GM10248 (cell line): ENCODE measurements at places on chromosomes 6 and 20.

DNA sequence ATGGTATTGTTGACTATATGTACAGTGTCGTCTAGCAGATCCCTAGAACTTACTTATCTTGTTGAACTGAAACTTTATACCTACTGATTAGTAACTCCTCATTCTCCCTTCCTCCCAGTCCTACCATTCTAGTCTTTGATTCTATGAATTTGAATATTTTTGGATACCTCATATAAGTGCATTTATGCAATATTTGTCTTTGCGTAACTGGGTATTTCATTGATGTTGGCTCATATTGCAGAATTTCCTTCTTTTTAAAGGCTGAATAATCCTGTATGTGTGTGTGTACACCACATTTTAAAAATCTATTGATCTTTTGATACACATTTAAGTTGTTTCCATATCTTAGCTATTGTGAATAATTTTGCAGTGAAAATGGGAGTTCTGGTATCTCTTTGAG is 119.9 kb downstream of the SOX4 start:
- no peak for DNase-seq

DNA sequence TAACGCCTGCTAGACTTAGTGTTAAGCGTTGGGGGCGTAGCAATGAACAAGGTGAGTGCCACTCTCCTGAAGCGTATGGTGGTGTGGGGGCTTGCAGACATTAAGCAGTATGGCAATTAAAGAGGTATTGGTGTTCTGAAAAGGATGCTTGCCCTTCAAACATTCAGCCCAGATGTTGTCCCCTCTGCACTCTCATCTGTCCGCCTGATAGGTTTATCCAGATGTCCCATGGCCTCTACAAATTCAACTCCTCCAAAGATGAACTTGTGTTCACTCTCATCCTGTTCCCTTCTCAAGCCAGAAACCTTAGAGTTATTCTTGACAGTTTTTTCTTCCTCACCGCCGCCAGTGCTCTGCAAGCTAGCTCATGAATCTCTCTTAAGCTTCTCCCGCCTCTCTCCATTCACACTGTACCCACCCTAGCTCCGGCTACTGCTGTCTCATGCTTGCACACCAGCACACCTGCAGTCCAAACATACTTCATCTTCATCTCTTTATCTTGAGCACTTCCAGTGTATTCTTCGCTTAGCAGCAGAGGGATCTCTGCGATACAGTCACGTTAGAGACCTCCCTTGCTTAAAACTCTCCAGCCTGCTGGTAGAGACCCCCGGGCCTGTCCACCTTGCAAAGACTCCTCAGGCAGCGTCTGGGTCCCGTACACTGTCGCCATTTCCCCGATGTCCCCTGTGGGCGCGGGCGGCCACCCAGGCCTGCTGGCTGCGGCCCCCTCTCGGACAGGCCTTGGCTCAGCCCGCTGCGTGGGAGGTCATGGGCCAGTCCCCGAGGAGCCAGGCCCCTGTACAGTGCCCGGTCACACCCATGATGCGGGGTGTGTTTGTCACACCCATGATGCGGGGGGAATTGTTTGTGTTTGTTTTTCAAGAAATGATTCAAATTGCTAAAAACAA is 962 bp downstream of the DDX27 start:
- DNase-seq: no peak

GRCh38 chr20:59750209-59750840 is 146.0 kb downstream of the PHACTR3 start:
- no peak for DNase-seq

DNA sequence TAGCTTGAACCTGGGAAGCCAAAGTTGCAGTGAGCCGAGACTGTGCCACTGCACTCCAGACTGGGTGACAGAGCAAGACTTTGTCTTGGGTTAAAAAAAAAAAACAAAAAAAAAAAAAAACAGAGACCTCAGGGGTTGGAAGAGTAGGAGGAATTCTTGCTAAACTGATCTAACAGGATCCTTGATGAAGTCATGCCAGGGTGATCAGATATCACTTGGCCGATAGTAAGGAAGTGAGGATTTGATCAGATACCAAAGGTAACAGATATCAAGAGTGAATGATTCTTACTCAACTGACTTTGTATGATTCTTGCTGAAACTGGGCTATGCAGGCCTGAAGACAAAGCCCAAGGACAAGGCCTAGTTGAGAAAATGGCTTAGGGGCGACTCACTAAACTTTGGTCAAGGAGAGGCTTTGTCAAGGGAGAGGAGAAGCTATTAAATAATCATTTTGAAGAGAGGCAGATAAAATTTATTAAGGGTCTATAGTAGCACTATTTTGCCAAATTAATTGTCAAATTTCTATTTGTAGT is 624.7 kb downstream of the UTRN start:
- DNase-seq: no peak

GRCh38 chr6:69936674-69937363 is 70.5 kb downstream of the COL19A1 start:
- DNase-seq: no peak

- DNase-seq: no peak
Observed at GRCh38 chr6:22328474-22328873, 31.6 kb upstream of the PRL start.

DNA sequence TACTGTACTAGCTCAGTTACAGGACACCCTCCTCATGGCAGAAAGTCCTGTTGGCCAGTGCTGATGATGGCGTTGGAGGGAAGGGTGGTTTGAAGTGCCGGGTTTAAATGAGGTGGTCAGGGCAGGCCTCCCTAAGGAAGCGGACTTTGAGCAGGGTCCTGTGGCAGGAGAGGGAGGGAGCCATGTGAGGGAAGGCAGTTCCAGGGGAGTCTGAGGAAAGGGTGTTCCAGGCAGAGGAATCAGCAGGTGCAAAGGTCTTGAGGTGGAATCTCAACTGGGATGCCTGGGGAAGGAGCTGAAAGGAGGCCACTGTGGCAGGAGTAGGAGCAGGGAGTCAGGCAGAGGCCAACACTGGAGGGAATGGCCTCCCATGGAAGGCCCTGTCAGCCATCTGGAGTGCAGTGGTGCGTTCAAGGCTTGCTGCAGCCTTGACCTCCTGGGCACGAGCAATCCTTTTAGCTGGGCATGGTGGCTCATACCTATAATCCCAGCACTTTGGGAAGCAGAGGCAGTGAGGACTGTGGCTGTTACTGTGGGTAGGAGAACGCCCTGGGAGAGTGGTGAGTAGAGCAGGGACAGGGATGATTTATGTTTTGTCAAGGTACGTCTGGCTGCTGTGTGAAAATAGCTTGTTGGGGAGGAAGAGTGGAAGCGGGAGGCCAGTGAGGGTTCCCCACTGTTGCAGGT is 26.2 kb downstream of the VSTM2L start:
- DNase-seq: no peak

GRCh38 chr20:14865169-14865568 is 527.8 kb upstream of the FLRT3 start:
- no peak for DNase-seq

GRCh38 chr20:44075191-44075949 is 111.6 kb downstream of the JPH2 start:
- no peak for DNase-seq

DNA sequence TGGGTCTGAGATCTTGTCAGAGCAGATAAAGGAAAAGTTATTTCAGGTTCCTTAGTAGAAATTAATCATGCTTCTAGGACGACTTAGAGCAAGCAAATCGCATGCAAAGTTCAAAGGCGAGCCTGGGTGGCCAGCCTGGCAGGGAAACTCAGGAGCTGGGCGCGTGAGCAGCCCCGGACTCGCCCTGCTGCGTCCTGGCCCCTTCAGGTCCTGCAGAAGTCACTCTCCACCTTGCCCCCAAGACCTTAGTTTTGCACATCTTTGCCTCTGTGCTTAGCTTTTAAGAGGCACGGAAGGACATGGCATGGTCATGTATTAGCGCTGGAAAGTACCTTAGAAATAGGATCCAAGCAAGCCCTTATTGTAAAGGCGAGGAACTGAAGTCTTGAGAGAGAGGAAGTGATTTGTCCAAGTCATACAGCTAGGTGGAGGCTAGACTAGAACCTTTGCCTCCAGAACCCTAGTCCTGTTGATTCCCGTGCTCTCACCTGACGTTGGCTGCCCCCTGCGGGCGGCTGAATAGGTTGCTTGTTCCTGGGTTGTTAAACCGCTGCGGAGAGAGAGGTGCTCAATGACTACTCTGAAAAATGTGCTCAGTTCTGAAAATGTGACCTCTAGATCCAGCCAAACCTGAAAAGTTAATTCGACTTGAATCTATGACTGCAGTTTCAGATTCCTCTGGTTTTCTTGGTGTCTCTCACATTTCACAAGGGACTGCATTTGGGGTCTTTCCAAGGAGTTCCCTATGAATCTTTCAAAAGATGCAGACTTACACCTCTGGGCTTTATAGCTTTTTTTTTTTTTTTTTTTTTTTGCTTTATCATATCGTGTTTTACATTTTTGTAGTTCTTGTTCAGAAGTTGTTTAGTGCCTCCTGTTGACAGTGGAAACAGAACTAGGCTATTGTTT is 2.7 kb downstream of the MYB start:
- DNase-seq: peak; percentile 64

- DNase-seq: no peak
Observed at GRCh38 chr6:6920114-6920986, 187.4 kb upstream of the RREB1 start.

GRCh38 chr20:49590163-49591017 is 22.5 kb upstream of the PTGIS start:
- DNase-seq: no peak
